ENCODE measurements at places on chromosomes 12 and 14. TPM values are rescaled to one million over a fixed set of nuclear protein-coding genes. Genes with fewer than 3 reads are reported as not detected.

The BMAL2 gene
- 65.5 TPM for total RNA-seq

The NTN4 gene
- total RNA-seq, result 253 TPM

The WNT1 gene
- total RNA-seq, result not detected

The ADGRD1 gene
- total RNA-seq, result 0.05 TPM

The KCNJ8 gene
- total RNA-seq, result 2.1 TPM

The TAS2R20 gene
- 7.7 TPM for total RNA-seq

The ALDH1L2 gene
- 1.9 TPM for total RNA-seq

The ZNF605 gene
- total RNA-seq, result 5.0 TPM

The PLEKHD1 gene
- 0.10 TPM for total RNA-seq

The OTX2 gene
- total RNA-seq, result not detected

The PPFIA2 gene
- 0.87 TPM for total RNA-seq

The TOMM20L gene
- not detected for total RNA-seq

Measured in renal cortical epithelial cell (primary cell).